Lung microvascular endothelial cell (primary cell): ENCODE measurements at places on chromosomes 13 and 19. TPM values are rescaled to one million over a fixed set of nuclear protein-coding genes. Genes with fewer than 3 reads are reported as not detected.

- peak; percentile 77 for DNase-seq
Observed at GRCh38 chr19:5340637-5341447, at the start of gene PTPRS. Gene PTPRS, minus strand, starts transcription at chr19:5340812. Its CDS starts 54,672 bp downstream, at chr19:5286140.

DNA sequence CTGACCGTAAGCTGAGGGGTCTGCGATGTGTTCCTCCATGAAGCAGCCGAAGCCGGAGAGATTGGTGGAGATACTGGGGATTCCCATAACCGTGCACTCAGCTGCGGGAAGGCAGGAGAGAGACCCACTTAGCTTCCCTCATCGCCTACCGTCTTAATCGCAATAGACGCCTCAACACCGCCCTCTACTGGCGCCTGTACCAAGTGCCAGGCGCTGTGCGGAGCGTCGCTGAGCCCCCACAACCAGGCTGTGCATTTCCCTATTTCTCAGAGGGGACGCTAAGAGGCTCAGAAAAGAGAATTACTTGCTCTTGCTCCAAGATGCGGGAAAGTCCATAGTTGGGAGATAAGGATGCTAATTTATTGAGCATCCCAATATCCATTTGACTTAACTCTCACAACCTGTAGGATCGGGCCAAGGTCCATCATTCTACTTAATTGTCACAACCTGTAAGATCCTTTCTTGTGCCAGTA is 5.8 kb downstream of the FTL start:
- DNase-seq: peak; percentile 84

The GPR32 gene
- not detected in 2 replicates for total RNA-seq

The EFNA2 gene
- total RNA-seq: under 0.01 TPM in 1 of 2 replicates, not detected in the other

DNA sequence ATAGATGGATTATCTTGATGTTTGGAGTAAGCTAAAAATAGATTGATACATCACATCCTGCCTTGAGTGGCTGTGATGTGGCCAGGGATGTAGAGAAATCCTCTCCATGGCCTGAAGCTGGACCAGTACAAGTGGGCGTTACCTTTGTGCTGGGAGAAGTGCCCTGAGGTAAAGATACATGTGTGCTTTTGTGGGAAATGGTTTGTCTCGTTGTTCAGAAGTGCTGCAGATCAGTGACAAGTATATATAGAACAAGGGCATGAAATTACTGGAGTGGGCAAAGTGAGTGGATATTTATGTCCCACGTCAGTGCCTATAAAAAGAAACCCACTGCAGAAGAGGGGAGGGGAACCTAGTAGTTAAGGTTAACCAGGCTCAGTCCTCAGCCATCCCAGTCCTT is 12.2 kb upstream of the ZNF304 start:
- peak; percentile 7 for DNase-seq

DNA sequence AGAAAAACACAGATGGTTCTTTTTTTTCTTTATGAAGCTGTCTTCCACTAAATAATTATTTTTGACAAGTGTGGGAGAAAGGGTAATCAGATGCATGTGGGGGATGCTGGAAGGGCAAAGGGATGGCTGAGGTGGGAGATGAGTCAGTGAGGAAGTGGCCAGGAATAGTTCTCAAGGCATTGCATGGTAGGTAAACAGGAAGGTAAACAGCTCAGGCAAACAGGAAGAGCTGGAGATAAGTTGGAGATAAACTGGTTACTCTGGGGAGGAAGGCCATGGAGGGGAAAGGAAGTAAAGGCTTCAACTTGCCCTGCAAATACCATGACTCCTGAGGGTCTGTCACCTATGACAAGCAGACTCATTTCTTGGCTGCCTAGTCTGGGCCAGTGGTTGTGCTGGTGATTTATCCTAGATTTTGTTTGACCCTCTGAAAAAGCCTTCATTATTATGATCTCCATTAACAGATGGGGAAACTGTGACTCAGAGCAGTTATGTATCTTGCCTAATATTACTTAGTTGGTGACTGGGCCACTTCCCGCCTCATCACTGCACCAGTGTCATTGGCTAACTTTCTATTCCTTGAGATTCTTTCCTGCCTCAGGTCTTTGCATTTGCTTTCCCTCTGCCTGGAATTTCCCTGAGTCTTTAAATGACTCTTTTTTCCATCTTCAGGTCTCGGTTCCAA is 17.1 kb downstream of the ACTL9 start:
- DNase-seq: no peak

DNA sequence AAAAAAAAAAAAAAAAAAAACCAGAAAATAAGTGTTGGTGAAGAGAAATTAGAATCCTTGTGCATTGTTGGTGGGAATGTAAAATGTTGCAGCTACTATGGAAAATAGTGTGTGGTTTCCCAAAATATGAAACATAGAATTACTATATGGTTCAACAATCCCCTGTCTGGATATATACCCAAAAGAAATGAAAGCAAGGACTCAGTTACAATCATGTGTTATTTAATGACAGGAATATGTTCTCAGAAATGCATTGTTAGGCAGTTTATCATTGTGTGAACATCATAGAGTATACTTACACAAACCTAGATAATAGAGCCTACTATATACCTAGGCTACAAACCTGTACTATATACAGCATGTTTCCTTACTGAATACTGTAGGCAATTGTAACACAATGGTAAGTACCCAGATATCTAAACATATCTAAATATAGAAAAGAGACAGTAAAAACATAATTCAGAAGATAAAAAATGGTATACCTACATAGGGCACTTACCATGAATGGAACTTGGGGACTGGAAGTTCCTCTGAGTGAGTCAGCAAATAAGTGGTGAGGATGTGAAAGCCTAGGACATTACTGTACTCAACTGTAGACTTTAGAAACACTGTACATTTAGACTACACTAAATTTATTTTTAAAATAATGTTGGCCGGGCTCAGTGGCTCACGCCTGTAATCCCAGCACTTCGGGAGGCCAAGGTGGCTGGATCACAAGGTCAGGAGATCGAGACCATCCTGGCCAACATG is 25.7 kb upstream of the SLC7A1 start:
- no peak for DNase-seq

The NOVA2 gene
- total RNA-seq: 3.7 and 6.2 TPM in 2 replicates

The DACH1 gene
- total RNA-seq: 0.20 and 0.44 TPM in 2 replicates

The ZNF430 gene
- 3.5 and 4.4 TPM in 2 replicates for total RNA-seq

GRCh38 chr13:111177081-111177711 is 62.1 kb downstream of the ARHGEF7 start:
- peak; percentile 98 for DNase-seq

The SLC1A5 gene
- 19.0 and 34.9 TPM in 2 replicates for total RNA-seq

DNA sequence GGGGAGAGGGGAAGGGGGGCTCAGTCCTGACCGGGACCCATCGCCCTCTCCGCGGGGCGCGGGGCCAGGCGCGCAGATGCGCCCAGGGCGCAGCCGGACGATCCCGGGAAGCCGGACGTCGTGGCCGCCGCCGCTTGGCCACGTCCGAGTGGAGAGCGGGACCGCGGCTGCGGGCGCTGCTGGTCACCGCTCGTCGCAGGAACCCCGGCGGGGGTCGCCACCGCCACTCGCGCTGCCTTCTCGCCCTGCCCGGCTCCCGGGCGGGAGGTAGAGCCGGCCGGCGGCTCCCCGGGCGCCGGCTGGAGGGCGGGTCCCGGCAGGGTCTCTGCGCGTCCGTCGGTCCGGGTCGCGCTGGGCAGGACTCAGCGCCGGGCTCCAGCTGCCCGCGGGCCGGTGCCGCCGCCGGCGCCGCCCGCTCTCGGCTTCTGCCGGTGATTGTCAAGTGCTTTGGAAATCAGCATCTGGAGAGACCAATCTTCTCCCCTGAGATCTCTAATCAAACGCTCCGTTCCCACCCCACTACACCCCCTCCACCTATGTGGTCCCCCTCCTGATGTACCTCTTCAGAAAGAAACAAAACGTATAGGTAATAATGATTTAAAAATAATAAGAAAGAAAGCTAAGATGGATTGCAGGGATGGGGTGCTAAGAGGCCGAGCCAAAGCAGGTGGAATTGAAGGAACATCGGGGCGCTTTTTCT is 464.4 kb downstream of the ITGBL1 start:
- no peak for DNase-seq

DNA sequence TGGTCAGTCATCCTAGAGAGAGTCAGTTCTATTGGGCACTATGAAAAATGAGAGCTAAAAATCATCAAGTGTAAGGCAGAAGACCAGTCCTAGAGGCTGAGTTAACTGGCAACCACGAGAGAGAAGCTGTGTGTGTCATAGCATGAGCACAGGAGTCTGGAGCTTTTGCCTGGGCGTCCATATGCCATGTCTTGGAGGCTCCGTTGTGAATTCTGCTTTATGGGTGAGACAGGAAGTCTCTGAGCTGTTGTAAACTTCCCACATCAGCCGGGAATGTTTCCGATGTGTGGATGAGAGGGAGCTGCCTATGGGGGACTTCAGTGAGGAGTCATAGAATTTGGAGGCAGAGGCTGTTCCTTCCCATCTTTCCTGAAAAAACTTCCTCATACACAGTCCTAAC is 120.0 kb downstream of the ITGBL1 start:
- peak; percentile 75 for DNase-seq

- no peak for DNase-seq
Observed at GRCh38 chr13:98313023-98313921, 136.2 kb upstream of the RNF113B start.

The TMEM221 gene
- not detected in 2 replicates for total RNA-seq

- DNase-seq: no peak
Observed at GRCh38 chr19:2296141-2296540, 11.8 kb downstream of the LINGO3 start.

GRCh38 chr19:47044946-47045866 is 3.2 kb downstream of the TMEM160 start:
- no peak for DNase-seq

DNA sequence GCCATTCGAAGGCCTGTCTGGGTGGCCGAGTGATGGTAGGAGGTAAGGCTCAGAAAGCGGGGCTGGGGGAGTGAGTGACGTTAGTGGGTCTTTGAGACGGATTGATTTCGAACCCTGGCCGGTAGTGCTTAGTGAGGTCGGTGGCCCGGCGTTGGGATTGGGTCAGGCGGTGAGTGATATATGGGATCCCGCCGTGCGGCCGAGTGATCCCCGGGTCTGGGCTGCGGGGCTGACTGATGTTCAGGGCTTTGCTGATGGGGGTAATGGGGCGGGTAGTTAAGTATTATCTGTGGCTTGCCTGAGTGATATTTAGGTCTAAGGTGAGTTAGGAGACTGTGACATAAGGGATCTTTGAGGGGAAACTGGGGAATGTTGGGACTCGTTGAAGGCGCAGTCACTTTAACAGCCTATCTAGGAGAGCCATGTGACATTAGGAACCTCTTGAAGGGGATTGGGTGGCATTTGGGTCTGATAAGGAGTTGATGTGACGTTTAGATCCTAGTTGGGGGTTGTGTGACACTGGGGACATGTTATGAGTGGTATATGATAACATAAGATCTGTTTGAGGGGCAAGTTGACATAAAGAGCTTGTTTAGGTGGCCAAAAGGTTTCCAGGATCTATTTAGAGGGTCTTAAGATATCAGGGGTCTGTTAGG is 543 bp downstream of the PSMC4 start:
- DNase-seq: peak; percentile 32

The FUT2 gene
- total RNA-seq: not detected in 2 replicates

DNA sequence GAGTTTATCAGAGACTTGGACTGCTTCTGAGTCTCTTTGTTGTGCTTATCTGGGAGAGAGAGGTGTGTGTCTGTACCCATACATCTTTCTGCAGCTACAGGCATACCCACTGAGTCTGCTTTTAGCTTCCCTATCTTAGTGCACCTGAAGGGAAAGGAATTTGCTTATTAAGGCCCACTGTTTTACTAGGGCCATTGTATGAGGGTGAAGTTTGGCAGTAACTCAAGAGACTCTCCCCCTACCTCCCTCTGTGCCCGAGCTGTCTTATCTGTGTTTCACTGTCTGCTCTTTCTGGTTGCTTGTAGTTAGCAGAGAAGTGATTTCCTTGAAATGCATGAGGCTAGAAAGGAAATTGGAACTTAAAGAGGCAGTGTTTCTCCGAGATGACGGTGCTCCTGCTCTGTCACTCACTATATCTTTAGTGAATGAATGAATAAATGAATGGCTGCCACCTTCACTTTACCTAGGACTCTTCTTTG is 678 bp upstream of the CD33 start:
- DNase-seq: no peak

DNA sequence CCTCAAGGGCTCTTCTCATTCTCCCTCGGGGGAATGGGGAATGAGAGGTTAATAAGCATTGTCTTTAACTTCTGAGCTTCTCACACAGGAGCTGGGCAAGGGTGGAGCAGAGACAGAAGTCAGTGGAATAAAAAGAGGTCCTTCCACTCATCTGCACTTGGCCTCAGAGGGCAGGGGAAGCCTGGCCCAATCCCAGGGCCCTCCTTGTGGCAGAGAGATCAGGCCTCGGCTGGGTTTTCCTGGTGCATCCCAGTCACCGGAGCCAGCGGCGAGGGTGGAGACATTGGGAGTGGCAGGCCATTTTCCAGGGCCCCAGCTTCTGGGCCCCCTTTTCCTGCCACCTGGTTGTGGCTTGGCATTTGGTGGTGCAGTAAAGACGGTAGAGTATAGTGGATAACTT is 10.6 kb downstream of the CALM3 start:
- DNase-seq: no peak

The ZNF30 gene
- 3.9 and 4.4 TPM in 2 replicates for total RNA-seq

The TEX101 gene
- not detected in 2 replicates for total RNA-seq

The REX1BD gene
- 43.3 and 53.8 TPM in 2 replicates for total RNA-seq

DNA sequence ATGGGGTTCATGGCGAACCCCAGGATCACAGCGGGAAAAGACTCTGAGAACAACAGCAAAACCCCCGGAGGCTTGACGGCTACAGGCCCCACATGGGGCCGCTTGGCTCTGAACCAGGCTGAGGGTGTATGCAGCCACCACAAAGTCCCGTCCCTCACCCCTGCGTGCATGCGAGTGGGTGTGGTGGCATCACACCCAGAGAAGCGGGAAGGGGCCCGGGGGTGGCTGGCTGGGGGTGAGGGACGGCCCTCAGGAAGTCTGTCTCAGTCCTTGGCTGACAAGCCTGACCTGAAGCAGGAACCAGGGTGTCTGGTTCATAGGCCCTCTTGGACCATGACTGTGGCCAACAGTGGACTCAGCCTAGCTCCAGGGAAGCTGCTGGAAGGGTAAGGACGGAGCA is 34.2 kb downstream of the CEBPG start:
- DNase-seq: no peak

DNA sequence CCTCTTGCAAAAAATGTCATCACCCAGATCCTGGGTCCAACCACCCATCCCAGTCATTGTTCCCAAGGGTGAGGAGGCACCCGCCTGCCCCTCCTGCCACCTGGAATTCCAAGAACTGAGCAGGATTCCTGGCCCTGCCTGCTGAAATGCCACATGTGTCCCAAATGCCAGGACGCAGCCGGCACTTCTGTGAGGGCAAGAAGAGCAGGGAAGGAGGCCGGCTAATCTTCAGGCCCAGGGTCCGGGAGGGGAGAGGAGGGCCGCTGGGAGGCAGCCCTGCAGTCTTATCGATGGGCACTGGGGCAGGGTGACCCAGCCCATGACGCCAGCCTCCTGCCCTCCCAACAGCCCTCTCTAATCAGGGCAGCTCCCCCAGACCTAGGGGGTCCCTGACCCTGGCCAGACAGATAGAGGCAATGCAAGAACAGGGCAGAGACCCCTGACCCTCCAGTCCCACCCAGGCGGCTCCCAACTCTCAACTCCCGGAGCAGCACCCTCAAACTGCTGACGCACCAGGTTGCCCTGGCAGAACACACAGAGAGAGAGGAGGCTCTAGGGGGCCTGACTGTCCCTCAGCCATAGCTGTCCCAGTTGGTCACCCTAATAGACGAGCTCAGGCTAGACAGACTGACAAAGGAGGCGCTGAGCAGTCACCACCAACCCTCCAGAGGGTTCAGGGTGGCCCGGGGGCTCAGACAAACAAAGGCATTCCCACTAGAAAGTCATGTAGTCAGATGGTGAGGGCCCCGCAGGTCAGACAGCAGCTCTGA is 1.5 kb downstream of the MFSD12 start:
- no peak for DNase-seq

The ZNF728 gene
- under 0.01 TPM in 1 of 2 replicates, not detected in the other for total RNA-seq
